ENCODE measurements at places on chromosomes 1 and 21. TPM values are rescaled to one million over a fixed set of nuclear protein-coding genes. Genes with fewer than 3 reads are reported as not detected.

Gene LEMD1
- total RNA-seq = not detected

Gene AMY1A
- total RNA-seq = not detected

Gene CFAP45
- total RNA-seq = 2.1 TPM

Gene SYT6
- not detected for total RNA-seq

Gene CD84
- total RNA-seq = 11.6 TPM

Gene BLACAT1
- total RNA-seq = not detected

Gene DISP3
- not detected for total RNA-seq

Gene F13B
- not detected for total RNA-seq

Gene CFAP107
- total RNA-seq = not detected

Gene KIF26B
- total RNA-seq = 0.14 TPM

Gene IGSF21
- 5.0 TPM for total RNA-seq

GRCh38 chr1:214332946-214333798 lies 52.2 kb downstream of the SMYD2 start:
- no peak for DNase-seq

DNA sequence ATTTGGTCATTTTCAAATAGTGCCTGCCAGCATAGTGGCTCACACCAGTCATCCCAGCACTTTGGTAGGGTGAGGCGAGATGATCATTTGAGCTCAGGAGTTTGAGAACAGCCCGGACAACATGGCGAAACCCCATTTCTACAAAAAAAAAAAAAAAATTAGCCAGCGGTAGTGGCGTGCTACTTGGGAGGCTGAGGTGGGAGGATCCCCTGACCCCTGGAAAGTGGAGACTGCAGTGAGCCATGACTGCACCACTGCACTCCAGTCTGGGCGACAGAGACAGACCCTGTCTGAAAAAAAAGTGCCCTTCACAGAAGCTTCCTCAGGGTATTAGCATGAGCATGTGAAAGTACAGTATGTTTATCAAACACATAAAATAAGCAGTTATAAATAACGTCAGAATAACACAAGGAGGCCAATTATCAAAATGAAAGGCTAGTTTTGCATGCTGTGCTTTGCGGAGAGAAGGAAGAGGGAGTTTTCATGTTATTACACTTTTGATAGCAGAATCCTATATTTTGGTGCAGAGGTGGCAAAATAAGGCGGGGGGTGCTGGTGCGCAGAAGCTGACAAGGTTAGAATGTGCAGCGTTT lies 781 bp upstream of the METTL13 start:
- no peak for DNase-seq

DNA sequence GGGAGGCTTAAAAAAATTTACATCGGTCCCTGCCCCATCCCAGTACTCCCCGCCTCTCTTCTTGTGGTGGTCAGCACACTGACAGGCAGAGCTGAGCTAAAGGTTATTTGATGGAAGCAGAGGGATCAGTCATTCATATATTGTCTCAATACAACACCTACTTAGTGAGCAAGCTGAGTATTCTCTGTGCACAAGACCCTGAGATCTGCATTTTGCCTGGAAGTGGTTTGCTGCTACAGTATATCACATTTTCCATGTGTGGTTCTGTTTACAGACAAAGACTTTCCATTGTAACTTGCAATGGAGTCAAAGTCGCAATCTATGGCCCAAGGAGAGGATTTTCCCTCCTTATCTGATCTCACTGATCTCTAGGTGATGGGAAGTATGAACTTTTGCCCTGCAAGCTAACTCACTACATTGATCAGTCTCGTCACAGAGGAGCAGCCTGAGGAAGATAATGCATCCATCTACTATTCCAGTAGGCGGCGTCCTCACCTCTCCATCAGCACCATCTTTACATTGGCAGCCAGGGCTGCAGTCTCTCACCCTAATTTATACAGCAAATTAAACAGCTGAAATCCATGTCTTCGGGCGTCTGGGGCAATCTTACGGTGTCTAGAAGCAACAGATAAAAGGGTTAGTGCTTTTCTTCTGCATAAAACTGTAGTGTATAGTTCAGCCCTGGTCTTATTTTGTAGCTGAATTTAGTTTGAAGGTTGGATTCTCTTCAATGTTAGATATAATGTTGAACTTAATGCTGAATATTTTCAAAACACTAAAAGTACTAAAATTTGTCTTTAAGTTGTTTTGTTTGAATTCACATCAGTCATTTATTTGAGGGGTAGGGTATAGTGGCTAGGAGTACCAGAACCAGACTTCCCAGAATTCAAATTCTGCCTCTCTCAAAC lies 3.2 kb upstream of the TRAF5 start:
- DNase-seq = peak; percentile 33

DNA sequence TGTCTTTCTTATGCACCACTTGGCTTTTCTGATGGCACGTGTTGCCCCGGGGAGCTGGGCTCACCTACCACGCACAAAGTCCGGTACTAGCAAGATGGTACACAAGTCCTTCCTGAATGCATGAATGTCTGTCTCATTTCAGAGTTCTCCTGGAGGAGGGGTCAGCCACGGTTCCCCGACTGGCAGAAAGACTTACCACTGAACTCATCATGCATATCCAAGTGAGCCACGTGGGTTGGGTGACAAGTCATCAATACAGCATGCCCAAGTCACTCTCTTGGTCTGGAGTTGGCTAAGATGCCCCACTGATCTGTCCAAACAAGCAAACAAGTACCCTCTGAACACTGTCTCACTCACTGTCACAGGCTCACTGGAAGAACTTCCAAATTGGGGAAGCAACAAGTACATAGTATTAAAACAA lies 28.6 kb upstream of the MX1 start:
- no peak for DNase-seq

DNA sequence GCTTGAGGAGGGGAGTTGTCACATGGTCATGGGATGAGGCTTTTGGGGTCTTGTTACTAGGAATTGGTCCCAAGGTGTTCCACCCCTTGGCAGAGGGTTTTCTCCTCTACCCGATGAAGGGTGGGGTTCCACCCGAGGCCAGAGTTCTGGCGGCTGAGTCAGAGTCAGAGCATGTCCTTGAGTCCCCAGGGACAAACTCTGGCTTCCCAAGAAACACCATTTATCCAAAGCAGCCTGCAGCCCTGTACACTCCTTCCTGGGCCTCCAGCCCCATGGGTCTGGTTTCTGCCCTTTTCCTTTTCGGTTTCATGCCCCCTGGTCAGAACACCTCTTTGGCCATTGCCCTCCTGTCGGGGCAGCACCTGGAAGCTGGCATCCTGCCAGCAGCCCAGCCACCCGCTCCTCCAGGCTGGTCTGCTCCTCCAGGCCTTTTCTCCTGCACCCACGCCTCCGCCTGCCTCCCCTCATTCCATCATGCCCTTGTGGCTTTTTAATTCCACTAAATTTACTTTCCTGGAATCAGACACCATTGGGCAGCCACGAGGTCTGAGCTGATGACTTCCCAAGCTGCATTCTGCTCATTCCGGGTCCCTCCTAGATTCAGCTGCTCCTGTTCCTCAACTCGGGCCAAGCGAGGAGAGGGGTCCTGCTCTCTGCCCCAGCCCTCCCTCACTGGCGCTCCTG lies 301.7 kb upstream of the VAMP3 start:
- DNase-seq = no peak

- DNase-seq = no peak
These were observed 1.4 kb upstream of the BCL10 start for GRCh38 chr1:85277802-85278201.

DNA sequence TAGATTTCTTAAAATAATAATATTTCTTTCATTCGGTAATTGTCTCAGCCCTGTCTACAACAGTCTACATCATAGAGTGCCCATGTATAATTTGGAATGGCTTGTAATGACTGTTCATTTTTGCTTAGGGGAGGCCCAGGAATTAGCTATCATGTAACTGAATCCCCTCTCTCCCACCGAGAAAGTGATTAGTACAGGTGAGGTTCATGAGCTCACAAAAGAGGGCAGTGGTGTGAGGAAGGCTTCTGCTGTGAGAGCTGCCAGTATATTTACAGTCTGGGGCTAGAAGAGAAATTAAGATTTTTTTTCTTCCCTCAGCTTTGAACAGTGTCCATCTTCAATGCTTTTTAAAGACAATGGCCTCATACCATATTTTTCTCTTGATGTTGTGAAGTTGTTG lies 340.7 kb downstream of the ADGRL2 start:
- no peak for DNase-seq

- DNase-seq = peak; percentile 67
These were observed 34.6 kb downstream of the TGFBR3 start for GRCh38 chr1:91851130-91852010.

DNA sequence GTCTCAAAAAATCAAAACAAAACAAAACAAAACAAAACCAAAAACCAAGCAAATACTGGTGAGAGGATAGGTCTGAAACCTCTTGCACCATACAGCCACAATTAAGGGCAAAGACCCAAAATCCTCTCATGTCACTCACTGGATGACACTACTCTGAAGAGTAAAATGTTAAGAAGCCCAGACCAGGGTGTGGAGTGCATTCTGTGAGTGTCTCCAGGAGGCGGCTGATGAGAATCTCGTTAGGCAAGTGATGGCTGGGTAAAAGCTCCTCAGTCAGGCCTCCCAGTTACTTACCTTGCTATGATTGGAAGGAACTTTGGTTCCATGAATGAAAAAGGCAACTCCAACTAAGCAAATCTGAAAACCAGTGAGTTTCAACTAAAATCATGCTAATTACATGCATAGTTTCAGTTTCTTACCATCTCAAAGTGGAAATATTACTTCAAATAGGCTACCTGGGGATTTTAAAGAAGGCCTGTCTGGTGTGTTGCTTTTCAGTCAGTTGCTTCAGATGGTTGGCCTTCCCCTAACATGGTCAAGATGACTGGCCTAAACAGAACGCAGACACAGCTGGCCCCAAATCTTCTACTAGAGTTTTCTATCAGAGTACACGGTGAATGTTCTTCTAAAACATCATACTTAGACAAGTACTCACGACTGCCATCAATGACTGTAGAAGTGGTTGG lies 95.1 kb downstream of the KIAA0319L start:
- DNase-seq = no peak

GRCh38 chr1:180563026-180563827 lies 4.5 kb downstream of the OVAAL start:
- no peak for DNase-seq

DNA sequence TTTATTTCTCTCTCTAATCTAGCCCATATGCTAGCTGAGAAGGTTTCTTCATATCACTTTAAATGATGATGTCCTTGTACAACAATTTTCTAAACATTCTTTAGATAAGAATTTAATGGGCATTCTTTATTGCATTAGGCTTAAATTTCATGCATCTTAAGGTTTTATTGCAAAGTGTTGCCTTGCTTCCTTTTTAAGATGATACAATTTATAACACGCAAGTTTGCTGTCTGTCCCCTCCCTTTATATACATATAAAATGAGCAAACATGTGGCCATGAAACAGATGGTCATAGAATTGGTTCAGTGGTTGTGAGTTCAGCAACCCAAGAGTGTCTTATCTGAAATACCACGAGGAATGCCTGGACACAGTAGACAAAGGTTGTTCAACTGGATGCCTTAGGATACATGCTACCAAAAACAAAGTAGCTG lies 12.1 kb downstream of the NBPF3 start:
- DNase-seq = no peak

DNA sequence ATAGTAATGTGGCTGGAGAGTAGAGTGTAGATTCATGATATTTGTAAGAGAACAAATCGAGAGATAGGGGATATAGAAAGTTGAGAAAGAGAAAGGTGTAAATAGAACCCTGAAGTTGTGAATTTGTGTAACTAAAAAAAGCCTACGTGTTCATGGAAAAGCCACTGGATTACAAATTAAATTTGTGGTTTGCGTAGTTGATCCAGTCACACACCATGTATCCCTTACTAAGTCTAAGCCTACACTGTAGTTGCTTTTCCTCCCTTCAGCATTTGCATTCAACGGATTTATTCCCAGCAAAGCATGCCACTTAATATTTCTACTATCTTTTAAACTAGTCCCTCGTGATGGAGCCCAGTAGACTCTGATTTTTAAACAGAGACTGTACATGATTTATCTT lies 24.9 kb downstream of the KMO start:
- no peak for DNase-seq

DNA sequence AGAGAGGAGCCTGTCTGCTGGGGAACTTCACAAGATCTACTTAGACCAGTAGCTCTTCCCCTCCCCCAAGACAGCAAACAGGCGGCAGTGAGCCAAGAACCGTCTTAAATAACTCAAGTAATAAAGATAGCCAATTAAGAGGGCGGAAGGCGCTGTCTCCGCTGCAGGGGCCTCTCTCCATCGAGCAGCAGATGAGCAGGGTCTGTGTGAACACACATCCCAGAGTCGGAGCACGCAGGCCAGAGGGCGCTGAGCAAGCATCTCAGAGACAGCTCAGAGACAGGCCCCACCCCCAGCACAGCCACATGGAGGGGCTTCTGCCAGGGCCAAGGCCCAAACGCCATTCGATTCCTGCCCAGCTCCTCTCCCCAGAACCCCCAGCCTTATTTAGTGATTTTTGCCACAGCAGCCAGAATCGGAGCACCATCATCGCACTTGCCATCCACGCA lies 11.1 kb downstream of the IFFO2 start:
- DNase-seq = no peak

- DNase-seq = no peak
These were observed 11.2 kb upstream of the HJV start for GRCh38 chr1:146032631-146033219.

DNA sequence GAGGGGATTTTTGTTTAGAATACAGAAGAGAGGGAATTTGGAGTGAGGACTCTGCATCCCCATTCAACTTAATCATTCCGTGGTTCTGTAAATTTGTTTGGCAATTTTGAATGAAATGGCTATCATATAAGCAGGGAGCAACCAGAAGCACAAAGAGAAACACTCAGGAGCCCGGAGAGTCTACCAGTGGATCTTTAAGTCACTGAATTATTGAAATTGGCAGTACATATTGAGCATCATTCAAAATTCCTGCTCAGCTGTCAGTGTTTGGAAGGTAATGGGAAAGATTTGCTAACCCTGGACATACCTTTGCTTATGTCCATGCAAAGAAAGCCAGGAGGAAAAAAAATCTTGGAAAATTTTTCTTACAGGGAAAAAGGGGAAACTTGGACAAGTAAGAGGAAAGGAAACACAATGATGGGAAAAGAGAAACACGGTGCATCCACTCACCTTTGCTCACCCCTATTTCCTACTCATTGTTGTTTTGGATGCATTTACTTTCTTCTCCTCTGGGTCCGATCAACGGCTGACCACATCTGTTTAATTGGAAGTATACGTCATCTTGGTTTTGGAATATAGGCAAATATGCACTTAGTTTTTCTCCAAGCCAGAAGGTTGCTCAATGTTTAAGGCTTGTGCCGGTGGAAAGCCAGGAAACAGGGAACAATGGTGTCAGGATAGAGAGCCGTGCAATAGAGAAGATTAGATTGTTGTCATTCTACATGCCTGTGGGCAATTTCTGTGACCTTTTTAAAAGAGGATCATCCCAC lies 243.0 kb upstream of the LYPLAL1 start:
- DNase-seq = no peak

GRCh38 chr1:219555031-219555692 lies 57.7 kb downstream of the ZC3H11B start:
- no peak for DNase-seq

- no peak for DNase-seq
These were observed 5.4 kb upstream of the NFIA start for GRCh38 chr1:61076728-61077675.

GRCh38 chr1:196960854-196961253 lies 16.5 kb upstream of the CFHR5 start:
- no peak for DNase-seq

- DNase-seq = no peak
These were observed 1.4 kb downstream of the SH3BP5L start for GRCh38 chr1:248824301-248824700.

GRCh38 chr1:5597991-5598823 lies 394.0 kb downstream of the NPHP4 start:
- DNase-seq = no peak

All from thoracic aorta (tissue), 2 donors.